Colonic mucosa (tissue), 4 donors: ENCODE measurements at places on chromosomes 6 and 20. TPM values are rescaled to one million over a fixed set of nuclear protein-coding genes. Genes with fewer than 3 reads are reported as not detected.

- no peak overlapping the region for H3K27ac ChIP-seq
- no peak overlapping the region for H3K4me3 ChIP-seq
- no peaks in the 10 kb centered on the region for H3K4me1 ChIP-seq
- H3K36me3 ChIP-seq, result no peaks in the 10 kb centered on the region
- no peaks in the 10 kb centered on the region for H3K27me3 ChIP-seq
Measured at GRCh38 chr6:137095651-137096238, 51.0 kb upstream of the IL20RA start.

- H3K36me3 ChIP-seq, result peaks cover 20% of the 10 kb centered on the region
- H3K27ac ChIP-seq, result peak overlapping the region; percentile 95
- peak overlapping the region; percentile 80 for H3K4me3 ChIP-seq
- DNase-seq, result peak; percentile 78
- no peaks in the 10 kb centered on the region for H3K27me3 ChIP-seq
Measured at GRCh38 chr6:30720738-30721197, 616 bp downstream of the TUBB start.

DNA sequence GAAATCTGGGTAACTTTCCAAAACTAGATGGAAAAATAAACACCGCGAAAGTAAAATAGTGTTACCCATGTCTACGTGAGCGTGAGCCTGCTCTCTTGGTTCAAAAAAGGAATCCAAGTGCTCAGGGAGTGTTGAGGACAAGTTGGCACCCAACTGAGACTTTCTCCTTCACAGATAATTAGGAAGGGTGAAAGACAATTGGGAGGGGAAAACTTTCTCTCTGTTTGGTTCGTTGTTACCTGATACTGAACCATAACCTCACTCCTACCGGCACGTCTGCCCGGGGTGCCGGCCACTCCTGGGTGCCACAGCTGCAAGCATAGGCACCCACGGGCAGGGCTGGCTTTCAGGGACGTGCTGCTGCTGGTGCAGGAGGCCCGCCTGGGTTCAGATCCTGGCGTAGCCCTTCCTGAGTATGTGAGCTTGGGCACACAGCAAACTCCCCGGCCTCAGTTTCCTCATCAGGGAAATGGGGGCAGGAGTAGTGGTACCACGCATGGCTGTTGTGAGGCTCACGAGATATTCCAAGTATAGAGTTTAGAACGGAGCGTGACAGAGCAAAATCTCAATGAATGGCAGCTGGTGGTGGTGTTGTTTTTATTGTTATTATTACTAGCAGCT lies 38.2 kb upstream of the PMEPA1 start:
- no peak for DNase-seq
- peaks cover 4% of the 10 kb centered on the region for H3K4me1 ChIP-seq
- no peaks in the 10 kb centered on the region for H3K27me3 ChIP-seq
- no peaks in the 10 kb centered on the region for H3K36me3 ChIP-seq
- no peak overlapping the region for H3K27ac ChIP-seq

- H3K27me3 ChIP-seq, result no peaks in the 10 kb centered on the region
- no peaks in the 10 kb centered on the region for H3K36me3 ChIP-seq
- no peak overlapping the region for H3K4me3 ChIP-seq
- DNase-seq, result no peak
- no peak overlapping the region for H3K27ac ChIP-seq
Measured at GRCh38 chr6:72755752-72756151, 133.9 kb downstream of the KCNQ5 start.

The CDSN gene
- total RNA-seq, result not detected

The ZHX3 gene
- total RNA-seq, result 25.6 TPM
